NCI-H2081 treated with DMSO at 0.1 percent for 48 hours (cell line): ENCODE measurements at places on chromosomes 13 and 19.

DNA sequence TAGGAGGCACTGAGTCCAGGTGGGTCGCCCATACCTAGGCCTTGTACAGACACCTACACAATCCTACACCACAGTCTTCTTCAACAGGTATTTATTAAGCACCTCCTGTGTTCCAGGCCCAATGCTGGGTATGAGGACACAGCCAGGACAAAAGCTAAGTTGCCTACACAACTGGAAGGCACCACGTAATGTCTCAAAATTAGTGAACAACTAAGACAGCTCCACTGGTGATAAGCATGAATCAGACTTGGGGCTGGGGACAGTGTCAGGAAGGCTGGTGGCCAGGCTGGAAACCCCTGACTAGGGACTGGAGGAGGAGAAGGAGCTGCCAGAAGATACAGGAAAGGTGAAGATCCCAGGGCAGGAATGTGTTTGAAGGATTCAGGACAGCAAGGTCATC lies 2.4 kb downstream of the SMIM24 start:
- DNase-seq: no peak

GRCh38 chr19:50844296-50844935 lies 10.3 kb upstream of the KLK3 start:
- DNase-seq: peak; percentile 64

- no peak for DNase-seq
Observed at GRCh38 chr19:10045371-10045770, 32.1 kb downstream of the RDH8 start.

DNA sequence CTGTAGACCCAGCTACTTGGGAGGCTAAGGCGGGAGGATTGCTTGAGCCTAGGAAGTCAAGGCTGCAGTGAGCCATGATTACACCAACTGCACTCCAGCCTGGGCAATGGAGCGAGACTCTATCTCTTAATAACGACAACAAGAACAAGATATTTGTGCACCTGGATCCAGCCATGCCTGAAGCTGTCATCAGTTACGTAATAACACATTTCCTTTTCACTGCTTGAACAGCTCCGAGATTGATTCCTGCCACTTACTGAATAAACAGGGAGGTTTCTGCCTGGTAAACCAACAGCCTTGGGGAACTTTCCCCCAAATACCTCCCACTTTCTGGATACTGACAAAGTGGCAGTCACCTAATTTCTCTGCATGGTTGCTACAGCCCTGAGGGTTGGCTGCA lies 5.4 kb downstream of the KANK2 start:
- DNase-seq: no peak

DNA sequence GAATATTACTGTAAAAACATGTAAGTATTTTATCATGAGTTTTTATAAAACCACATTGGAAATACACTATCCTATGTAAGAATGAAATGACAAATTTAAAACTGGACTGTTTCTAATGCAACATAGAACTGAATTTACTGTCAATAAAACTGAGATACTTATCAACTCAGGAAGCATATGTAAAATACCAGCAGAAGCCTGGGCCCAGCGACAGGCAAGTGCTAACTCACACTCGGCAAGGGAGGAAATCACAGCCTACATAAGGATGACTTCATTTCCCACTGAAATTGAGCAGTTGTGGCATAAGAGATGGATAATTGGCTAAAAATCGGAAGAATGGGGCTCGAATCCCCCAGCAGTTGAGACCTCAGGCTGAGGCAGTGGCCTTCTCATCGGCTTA lies 12.1 kb downstream of the PROZ start:
- no peak for DNase-seq

GRCh38 chr13:19927117-19927748 lies 31.3 kb upstream of the ZMYM2 start:
- no peak for DNase-seq

DNA sequence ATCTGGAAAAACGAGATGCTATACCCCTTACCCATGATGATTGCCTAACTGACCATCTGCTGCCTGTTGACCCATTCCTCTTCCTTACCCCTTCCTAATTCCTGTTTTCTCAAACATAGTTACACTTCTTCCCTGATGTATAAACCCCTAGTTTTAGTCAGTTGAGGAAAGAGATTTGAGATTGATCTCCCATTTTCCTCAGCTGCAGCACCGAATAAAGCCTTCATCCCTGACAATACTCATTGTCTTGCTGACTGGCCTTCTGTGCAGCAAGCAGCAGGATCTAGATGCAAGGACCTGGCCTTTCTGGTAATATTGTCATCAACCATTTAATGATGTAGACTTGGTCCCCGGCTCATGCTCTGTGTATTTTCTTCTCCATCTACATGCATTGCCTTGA lies 999 bp upstream of the ZNF264 start:
- DNase-seq: no peak

DNA sequence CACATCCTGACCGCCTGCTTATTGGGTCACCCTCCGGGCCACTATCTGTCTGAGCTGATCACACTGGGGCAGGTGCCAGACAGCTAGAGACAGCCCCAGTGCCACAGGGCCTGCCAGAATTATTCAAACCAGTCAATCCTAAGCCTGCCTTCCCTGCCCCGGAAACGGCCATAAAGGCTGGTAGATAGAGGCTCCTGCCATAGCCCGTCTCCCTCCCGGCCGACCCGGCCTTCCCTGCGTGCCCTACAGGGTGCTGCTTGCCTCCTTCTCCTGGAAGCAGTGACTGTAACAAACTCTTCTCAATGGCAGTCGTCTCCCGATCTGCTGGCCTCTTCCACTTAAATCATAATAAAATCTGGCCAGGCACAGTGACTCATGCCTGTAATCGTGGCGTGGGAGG lies 158.6 kb upstream of the SOX1 start:
- DNase-seq: no peak
